ENCODE measurements at places on chromosomes 1 and 21.
A peak's percentile ranks its signal among the peaks of the same experiment; 100 is the strongest.

- no peak for DNase-seq
Observed at GRCh38 chr1:71717186-71717585, 565.2 kb downstream of the NEGR1 start.

- no peak for DNase-seq
Observed at GRCh38 chr21:31282095-31282709, 61.9 kb downstream of the TIAM1 start.

- DNase-seq, result no peak
Observed at GRCh38 chr1:157700305-157700704, 264 bp downstream of the FCRL3 start.

DNA sequence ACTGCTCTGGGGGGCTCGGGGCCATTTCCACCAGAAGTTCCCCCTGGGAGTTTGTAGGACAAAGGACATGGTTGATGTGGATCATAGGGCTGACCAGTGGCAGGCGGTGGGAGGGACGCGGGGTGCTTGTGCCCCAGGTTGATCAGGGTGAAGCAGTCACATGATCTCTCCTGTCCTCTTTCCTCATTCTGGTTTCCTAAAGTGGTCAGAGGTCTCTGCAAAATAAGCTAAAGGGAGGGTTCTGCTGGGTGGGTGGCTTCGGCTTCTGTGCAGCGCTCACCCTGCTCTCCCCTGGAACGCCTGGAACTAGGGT, 9.2 kb downstream of the PDXK start:
- no peak for DNase-seq

DNA sequence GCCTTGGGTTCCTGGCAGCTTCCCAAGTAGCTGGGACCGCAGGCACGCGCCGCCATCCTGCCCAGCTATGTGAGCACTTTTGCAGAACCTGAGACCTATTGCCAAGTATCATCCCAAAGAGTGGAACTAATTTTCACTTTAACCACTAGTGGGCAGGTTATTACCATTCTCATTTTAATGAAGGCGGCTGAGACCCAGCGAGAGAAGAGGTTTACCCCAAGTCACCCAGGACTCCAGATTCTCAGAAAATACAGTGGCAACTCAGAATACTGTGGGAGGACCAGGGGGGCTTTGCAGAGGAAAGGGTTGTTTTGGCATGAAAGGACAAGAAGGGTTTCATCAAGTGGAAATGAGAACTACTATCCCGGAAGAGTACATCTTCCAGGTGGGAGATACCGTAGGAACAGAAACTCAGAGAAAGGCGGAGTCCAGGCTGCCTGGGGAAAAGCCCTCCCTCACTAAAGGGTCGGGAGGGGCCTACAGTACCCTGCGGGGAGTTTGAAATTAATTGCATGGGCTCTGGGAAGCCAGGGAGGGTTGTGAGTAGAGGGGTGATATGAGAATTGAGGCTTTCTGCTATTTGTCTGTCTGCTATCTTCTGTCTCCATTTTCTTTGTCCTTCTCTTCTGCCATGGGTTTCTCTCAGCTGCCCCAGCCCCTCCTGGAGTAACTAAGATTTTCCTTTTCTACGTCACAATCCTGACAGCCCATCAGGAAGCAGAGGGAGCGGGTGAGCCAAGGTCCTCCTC, 7.2 kb upstream of the SEMA4A start:
- DNase-seq, result peak; percentile 95

GRCh38 chr1:29410476-29410875, 174.2 kb downstream of the PTPRU start:
- DNase-seq, result no peak

DNA sequence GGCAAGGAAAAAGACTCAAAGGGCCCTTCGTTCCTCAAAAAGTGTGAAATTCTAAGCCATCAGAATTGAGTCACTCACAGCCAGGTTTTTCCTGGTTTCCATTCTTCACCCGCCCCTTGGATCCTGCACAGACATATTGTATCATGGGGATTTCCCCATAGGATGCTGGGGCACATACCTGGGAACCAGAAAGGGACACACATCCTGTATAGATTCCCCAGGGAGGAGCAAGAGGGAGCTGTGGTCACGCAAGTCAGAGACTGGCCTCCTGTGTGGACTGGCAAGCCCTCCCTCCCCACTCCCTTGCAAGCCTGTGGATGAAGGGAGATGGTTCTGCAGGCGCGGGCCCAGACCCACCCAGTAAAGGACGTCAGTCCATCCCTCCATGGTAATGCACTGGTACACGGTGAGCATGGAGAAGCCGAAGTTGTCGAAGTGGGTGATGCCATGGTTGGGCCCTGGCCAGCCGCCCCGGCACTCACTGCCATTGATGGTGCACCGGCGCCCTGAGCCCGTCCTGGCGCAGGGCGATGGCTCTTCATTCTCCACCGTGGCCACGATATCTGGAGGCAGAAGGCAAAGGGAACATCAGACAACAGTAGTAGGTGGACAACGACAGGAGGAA, 23.2 kb downstream of the CACNA1S start:
- no peak for DNase-seq

DNA sequence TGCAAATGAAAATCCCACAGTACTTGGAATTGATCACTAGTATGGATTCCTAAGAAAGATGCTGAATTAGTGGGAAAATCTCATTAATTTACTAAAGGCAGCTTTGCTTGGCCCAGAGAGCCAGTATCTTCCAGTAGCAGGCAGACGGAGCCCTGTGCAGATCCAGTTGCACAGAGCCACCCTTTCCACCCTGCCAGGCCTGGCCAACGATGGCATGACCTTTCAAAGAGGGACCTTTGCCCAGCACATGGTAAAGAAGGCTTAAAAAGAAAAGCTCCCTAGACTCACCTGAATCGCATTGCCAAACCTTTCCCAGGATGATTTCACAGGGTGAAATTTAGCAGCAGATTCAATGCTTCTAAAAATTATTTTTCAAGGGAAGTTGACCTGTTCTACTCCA, 170.5 kb upstream of the CAMK1G start:
- DNase-seq, result no peak

- DNase-seq, result no peak
Observed at GRCh38 chr1:160113407-160113806, 2.2 kb upstream of the ATP1A2 start.

- no peak for DNase-seq
Observed at GRCh38 chr1:111538343-111539025, 35.1 kb upstream of the ADORA3 start.

All from HT-29 (cell line).